EL (cell line): ENCODE measurements at places on chromosomes 1 and 21.
A peak's percentile ranks its signal among the peaks of the same experiment; 100 is the strongest.

DNA sequence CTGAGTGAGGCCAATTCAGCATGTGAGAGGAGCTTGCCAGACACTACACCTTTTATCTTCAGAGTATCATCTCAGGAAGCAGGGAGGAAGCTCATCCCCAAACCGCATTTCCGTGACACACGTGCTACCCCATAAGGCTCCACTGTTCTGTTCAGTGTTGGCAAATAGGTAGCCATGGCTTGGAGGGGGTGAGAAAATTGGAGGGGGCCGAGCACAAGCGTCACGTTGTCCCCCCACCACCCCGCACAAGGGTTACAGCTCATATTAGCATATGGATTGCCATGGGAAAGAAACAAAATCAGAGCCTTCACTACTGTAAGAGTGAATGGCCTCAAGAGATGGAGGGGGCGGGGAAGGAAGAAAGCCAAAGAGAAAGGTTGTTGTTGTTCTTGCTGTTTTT is 46.7 kb downstream of the OLIG1 start:
- no peak for DNase-seq

- DNase-seq: peak; percentile 41
Observed at GRCh38 chr1:27074175-27074780, 61.6 kb upstream of the TENT5B start.

DNA sequence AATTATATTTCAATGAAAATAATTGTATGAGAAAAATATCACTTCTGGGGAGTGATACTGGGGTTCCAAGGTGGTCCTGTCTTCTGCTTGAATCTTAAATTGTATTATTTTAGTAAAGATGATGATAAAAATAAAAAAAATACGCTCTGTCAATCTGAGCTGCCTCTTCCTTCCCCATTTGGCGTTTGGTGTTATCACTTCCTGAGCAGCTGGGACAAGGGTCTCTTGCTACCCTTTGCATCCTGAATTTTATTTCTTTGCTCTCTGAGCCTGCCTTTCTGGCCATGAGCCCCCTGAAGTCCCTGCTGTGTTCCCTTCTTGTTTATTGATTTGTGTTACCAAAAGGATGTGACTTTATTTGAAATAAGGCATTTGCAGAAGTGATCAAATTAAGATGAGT is 111.0 kb downstream of the KCNJ6 start:
- no peak for DNase-seq

DNA sequence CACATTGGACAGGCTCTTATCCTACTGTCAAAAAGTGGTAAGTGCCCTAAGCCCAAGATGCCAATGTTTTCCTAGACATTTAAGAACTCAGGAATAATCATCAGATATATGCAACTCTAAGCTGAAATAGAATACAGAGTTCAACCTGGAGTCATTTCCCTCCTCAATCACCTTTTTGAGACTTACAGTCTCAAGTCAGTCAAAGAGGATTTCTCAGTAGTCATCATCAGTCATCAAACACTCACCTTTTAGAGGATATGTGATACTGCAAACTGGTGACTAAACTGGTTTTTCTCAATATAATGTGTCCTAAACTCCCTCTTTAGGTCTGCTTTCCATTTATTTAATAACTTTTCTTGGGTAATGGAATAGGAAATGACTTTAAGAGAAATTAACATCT is 145.3 kb upstream of the ADAMTS5 start:
- DNase-seq: no peak

DNA sequence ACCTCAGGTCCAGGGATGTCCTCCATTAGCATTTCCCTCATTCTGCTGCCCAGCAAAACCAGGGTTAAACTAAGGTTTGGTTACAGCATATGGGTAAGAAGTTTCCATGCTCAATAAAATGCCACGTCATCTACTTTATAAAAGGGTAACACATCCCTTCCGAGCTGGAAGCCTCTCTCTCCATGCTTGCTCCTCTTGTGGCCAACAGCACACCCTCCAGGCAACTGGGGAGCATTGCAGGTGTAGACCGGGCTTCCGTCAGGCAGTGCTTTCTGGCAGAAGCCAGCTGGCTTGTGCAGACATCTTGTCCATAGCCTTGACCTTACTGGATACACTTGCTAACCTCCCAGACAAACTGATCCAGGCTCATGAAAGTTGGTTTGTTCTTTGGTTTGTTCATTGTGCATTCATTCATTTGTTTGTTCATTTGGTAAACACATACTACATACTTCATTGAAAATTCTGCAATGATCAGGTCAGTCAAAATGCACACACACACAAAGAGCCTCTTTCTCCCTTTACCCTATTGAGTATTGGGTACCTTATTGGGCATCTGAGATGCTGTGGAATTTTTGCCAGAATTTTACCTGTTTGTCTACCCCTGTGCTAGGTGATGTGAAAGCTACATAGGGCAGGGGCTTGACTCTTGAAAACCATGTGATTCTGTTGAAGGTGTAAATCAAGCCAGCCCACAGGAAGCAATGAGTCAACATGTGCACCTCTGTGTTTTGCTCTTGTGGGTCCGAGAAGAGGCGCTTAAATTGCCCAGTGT is 422.8 kb downstream of the CAMTA1 start:
- DNase-seq: peak; percentile 74

DNA sequence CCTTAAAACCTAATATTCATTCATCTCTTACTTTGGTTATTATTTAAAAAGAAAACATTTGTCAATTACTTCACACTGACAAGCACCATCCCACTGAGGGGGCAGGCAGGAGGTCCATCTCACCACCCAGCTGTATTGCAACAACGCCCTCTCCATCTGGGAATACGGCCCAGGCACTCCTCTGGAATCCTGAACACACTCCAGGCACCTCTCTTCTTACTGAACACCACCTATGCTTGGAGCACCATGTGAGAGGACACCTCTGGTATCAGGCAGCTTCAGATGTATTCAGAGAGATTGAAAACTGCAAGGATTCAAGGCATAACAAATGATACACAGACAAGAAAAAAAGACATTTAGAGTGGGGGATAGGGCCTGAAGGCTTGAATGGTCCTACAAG is 147.1 kb downstream of the CACNA1E start:
- no peak for DNase-seq

DNA sequence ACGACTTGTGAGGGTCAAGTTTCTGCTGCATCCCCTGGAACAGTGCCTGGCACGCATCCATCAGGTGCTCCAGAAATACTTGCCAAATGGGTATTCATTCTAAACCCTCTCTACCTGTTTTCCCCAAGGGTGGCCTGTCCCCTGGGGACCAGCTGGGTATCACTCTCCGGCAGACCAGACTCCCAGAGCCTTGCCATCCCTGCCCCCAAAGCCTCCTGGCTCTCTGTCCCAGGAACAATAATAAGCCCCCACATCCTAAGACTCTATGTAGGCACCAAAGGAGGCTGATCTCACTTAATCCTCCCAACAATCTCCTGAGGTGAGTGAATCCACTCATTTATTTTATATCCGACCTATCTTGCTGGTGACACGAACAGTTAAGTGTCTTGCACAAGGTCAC is 96.7 kb downstream of the MRPL37 start:
- no peak for DNase-seq

DNA sequence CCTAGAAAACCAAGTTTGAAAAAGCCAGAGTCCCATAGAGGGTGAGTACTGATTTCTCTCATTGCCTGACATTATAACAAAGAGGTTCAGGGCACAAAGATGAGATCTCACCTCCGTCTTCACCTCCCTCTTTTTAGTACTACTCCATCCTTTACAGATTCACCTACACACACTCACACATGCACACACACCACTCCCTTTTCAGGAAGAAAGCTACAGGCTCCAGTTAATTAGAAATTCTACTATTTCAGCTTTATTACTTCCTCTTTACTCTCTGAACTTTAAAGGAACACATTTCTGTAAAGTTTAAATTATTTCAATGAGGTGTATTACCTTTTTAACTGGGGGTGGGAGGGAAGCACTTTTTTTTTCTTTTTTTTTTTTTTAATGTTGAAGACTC is 59.6 kb upstream of the PRDX6 start:
- DNase-seq: no peak

DNA sequence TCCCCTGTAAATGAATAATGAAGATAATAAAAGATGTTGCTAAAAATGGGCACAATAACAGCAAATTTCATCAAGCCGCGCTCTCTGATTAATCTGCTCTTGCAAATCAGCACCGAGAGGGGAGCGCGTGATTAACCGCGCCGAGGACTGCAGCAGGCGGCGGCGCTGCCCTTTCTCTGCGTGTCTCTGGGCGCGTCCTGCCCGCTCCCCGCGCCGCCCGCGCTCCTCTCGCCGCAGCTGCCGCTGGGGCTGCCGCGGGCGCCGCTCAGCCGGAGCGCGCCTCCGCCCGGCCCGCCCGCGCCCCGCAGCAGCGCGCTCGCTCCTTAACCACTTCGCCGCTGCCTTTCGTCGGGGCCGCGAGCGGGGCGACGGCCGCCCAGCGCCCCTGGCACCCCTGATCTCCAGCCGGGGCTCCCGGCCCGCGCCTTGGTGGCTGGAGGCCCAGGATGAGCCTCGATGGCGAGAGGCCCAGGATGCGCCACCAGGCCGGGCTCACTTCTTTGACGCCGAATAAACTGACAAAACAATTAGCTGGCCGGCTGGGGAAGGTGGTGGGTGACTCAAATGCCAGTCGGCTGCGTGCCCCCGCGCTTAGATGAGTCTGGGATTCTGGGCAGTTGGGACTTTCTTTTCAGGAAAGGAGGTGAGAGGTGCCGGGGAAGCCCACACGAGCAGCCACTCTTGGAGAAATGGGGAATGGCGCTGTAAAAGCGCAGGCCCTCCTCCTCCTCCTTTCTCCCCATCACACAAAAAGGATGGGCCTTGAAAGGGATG is 221.4 kb upstream of the PKN2 start:
- peak; percentile 32 for DNase-seq

GRCh38 chr1:237287876-237288521 is 246.0 kb downstream of the RYR2 start:
- DNase-seq: no peak

GRCh38 chr1:183039330-183039729 is 16.1 kb downstream of the LAMC1 start:
- peak; percentile 50 for DNase-seq

- peak; percentile 39 for DNase-seq
Observed at GRCh38 chr1:43836267-43836951, 97.2 kb upstream of the ARTN start.

GRCh38 chr1:203059485-203059884 is 26.3 kb downstream of the MYOG start:
- DNase-seq: no peak

GRCh38 chr1:78586572-78586971 is 33.7 kb upstream of the IFI44L start:
- peak; percentile 70 for DNase-seq

GRCh38 chr1:195185321-195185720 is 1422.9 kb downstream of the KCNT2 start:
- DNase-seq: no peak

DNA sequence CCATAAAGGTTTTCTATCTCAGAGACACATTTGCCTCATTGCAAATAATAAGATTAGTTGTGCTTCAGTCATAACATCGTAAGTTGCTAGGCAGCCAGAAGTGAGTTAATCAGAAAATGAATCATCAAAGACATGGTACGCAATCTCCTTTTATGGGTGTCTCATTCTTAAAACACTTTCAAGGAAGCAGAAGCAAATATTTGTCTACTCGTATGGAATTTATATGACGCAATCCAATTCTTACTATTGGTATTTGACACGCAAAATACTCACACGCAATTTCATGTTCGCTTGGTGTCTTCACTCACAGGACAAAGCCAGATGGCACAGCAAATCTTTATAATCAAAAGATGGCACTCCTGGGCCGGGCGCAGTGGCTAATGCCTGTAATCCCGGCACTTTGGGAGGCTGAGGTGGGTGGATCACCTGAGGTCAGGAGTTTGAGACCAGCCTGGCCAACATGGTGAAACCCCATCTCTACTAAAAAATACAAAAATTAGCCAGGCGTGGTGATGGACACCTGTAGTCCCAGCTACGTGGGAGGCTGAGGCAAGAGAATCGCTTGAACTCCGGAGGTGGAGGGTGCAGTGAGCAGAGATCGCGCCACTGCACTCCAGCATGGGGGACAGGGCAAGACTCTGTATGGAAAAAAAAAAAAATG is 56.4 kb downstream of the HLCS start:
- peak; percentile 97 for DNase-seq

DNA sequence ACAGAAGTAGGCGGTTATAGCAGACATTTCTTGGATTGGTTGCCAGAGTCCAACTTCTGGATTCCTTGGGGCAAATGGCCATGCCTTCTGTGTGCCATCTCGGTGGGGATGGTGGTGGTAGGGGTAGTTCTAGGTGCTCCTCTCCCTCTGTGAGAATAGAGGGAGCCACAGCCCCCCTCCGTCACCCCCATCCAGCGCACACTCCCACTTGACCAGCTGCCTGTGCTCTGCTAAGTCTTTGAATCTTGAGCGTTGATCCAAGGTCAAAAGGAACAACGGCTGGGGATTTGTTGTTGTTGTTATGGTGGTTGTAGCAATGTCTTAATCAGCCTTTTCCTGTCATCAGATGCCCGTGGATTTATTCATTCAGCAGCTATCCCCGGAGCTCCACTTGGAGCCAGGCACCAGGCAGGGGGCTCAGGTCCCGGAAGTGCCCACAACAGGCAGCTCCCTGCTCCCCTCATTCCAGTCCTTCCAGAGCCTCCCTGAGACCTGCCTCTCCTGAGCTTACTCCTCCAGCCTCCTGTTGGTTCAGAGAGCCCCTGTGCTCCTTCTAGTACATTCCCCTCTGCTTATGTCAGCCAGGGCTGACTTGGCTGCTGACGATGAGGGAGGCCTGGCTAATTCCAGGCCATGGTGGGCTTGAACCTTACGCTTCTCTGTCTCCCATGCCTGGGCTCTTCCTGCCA is 146.6 kb upstream of the WNT4 start:
- peak; percentile 37 for DNase-seq

DNA sequence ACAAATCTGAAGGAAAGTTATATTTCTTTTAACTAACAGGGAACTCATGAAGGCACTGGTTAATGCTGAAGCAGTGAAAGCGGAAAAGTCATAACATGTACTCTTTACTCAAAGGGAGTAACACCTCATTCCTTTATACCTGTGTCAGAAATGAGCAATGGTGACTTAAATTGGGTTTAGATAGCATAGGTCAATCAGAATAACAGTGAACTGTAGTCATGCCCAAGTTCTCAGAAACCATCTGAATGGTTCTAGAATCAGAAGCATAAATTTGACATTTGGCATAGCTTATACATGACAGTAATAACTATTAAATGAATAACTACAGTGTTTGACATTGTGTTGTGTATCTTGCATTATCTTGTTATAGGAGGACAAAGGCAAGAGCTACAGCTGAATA is 382.0 kb downstream of the NUF2 start:
- no peak for DNase-seq

DNA sequence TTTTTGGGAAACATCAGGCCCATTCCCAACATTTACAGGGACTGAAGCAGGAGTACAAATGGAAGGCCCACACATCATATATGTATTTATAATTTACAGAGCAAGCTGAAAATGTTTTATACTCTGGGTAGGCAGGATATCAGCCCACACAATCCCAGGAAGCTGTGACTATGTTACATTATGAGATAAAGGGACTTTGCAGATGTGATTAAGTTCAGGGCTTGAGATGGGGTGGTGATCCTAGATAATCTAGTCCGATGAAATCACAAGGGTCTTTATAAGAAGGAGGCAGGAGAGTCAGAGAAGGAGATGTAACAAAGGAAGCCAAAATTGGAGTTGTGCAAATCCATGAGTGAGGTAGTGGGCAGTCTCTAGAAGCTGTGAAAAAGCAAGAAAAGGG is 160.5 kb downstream of the PDE4B start:
- no peak for DNase-seq

- peak; percentile 73 for DNase-seq
Observed at GRCh38 chr1:55131801-55132200, 83.4 kb downstream of the USP24 start.
